Nephron progenitor cell (in vitro differentiated cells): ENCODE measurements at places on chromosomes 16 and 17.

DNA sequence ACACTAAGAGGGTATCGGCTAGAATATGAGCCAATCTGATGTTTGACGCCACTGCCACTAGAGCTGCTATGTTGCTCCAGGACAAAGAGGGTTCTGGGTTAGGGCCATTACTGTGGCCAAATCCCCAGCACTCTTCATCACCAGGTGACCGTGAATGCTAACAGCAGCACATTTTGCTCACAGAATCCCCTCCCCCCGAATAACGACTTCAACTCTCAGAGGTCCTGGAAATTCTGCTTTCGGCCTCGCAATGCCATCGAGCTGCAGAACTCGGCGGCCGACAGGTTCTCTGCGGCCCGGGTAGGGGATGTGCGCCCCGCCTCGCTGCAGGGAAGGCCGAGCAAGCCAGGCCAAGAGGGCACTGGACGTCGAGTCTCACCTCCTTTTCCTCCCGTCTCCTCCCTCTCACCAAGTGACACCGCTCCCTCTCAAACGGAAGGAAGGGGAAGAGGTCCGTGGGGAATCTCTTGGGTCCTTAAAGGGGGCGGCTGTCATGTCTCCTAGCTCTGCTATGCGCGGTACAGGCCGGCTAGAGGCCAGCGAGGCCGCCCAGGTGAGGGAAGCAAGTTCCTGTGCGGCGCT, 31.9 kb downstream of the CDK5R1 start:
- DNase-seq: no peak
- no peaks in the 10 kb centered on the region for H3K27me3 ChIP-seq
- H3K27ac ChIP-seq: peak overlapping the region; percentile 85
- no peaks in the 10 kb centered on the region for H3K36me3 ChIP-seq
- peaks cover 72% of the 10 kb centered on the region for H3K4me1 ChIP-seq
- peak overlapping the region; percentile 81 for H3K4me3 ChIP-seq

- no peak overlapping the region for H3K27ac ChIP-seq
- no peak overlapping the region for H3K4me3 ChIP-seq
- no peaks in the 10 kb centered on the region for H3K36me3 ChIP-seq
- H3K27me3 ChIP-seq: no peaks in the 10 kb centered on the region
- no peak for DNase-seq
Observed at GRCh38 chr16:1444730-1445517, 568 bp upstream of the CCDC154 start.

- no peaks in the 10 kb centered on the region for H3K36me3 ChIP-seq
- H3K27ac ChIP-seq: no peak overlapping the region
- DNase-seq: no peak
- peaks cover 2% of the 10 kb centered on the region for H3K27me3 ChIP-seq
Observed at GRCh38 chr17:32527146-32527545, 40.4 kb downstream of the CDK5R1 start.

GRCh38 chr17:81913394-81914102, 2.3 kb upstream of the PCYT2 start:
- H3K27ac ChIP-seq: no peak overlapping the region
- DNase-seq: no peak
- H3K4me3 ChIP-seq: no peak overlapping the region
- peaks cover 6% of the 10 kb centered on the region for H3K27me3 ChIP-seq
- peaks cover 16% of the 10 kb centered on the region for H3K36me3 ChIP-seq

DNA sequence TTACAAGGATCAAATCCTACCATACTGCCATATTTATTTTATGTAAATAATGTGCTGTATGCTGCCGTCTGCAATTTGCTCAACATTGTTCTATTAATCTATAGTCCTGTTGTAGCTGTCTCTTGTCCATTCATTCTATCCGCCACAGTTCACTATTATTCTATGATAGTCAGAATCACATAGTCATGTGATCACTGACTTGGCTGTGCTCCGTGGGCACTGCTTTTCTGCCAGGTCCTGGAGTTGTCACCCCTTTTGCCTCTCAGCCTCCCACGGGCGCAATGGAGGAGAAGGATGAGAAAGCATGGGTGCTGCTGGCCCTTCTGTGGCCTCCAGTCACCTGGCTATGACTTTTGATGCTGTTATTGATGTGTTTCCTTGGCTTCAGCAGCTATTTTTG, 37.3 kb upstream of the ANKFY1 start:
- no peak for DNase-seq
- H3K27ac ChIP-seq: no peak overlapping the region
- no peaks in the 10 kb centered on the region for H3K27me3 ChIP-seq
- H3K36me3 ChIP-seq: peaks cover 49% of the 10 kb centered on the region
- no peak overlapping the region for H3K4me3 ChIP-seq

DNA sequence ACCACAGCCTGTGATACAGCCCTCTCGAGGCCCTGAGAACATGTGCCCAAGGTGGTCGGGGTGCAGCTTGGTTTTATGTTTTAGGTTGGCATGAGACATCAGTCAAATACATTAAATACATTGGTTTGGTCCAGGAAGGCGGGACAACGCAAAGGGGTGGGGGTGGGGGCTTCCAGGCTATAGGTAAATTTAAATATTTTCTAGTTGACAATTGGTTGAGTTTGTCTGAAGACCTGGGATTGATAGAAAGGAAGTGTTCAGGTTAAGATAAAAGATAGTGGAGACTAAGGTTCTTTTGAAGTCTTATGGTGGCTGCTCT, 1.2 kb upstream of the ZKSCAN2 start:
- DNase-seq: no peak
- H3K4me3 ChIP-seq: peak overlapping the region; percentile 96
- H3K27me3 ChIP-seq: peaks cover 10% of the 10 kb centered on the region
- H3K4me1 ChIP-seq: peaks cover 46% of the 10 kb centered on the region
- H3K27ac ChIP-seq: peak overlapping the region; percentile 99

DNA sequence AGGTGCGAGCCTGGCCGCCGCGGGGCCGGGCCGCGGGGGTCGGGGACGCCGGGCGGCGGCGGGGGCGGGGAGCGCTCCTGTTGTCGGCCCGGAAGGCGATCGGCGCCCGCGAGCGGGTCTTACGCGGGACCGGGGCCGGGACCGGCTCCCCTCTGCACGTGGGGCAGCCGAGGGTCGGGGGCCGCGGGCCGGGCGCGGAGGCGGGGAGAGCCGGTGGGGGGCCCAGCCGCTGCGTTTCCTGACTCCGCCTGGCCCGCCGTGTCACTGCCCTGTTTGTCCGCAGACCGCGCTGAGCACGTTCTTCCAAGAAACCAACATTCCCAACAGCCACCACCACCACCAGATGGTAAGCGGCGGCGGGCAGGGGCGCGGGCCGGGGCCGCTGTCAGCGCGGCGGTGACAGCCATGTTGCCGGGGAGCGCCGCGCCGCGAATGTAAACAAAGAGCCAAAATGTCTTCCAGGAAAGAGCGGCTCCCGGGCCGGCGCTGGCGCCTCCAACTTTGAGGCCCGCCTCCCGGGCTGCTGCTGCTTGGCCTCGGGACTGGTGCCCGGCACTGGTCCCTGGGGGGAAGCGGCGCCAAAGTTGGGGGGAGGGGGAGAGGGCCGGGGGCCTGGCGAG, 586 bp downstream of the UBALD2 start:
- H3K36me3 ChIP-seq: peaks cover 16% of the 10 kb centered on the region
- peak overlapping the region; percentile 89 for H3K4me3 ChIP-seq
- H3K27me3 ChIP-seq: peaks cover 7% of the 10 kb centered on the region
- H3K4me1 ChIP-seq: peaks cover 61% of the 10 kb centered on the region
- peak; percentile 73 for DNase-seq

- no peak for DNase-seq
- H3K27ac ChIP-seq: no peak overlapping the region
- H3K4me1 ChIP-seq: no peaks in the 10 kb centered on the region
Observed at GRCh38 chr16:24409045-24409444, 130.3 kb upstream of the RBBP6 start.

GRCh38 chr17:31538080-31538762, 146.7 kb downstream of the RAB11FIP4 start:
- peaks cover 30% of the 10 kb centered on the region for H3K4me1 ChIP-seq
- no peaks in the 10 kb centered on the region for H3K36me3 ChIP-seq
- no peak overlapping the region for H3K27ac ChIP-seq
- no peak for DNase-seq
- no peak overlapping the region for H3K4me3 ChIP-seq

- H3K27ac ChIP-seq: no peak overlapping the region
- H3K4me1 ChIP-seq: peaks cover 28% of the 10 kb centered on the region
- peaks cover 64% of the 10 kb centered on the region for H3K27me3 ChIP-seq
- no peak overlapping the region for H3K4me3 ChIP-seq
Observed at GRCh38 chr17:497241-498034, 144.8 kb upstream of the RPH3AL start.

DNA sequence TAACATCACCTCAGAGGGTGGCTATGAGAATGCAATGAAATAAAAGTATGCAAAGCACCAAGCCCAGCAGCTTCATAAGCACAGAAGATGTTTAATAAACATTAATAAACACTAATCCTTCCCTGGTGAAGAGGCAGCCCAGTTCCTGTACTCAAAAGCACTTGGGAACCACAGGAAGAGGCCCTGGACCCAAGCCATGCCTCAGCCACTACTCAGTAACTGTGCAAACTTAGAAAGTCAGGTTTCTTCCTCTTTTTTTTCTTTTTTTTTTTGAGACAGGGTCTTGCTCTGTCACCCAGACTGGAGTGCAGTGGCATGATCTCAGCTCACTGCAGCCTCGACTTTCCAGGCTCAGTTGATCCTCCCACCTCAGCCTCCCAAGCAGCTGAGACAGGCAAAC, 5.3 kb downstream of the ARHGAP17 start:
- H3K36me3 ChIP-seq: peaks cover 33% of the 10 kb centered on the region
- H3K4me1 ChIP-seq: peaks cover 64% of the 10 kb centered on the region
- no peak overlapping the region for H3K4me3 ChIP-seq

DNA sequence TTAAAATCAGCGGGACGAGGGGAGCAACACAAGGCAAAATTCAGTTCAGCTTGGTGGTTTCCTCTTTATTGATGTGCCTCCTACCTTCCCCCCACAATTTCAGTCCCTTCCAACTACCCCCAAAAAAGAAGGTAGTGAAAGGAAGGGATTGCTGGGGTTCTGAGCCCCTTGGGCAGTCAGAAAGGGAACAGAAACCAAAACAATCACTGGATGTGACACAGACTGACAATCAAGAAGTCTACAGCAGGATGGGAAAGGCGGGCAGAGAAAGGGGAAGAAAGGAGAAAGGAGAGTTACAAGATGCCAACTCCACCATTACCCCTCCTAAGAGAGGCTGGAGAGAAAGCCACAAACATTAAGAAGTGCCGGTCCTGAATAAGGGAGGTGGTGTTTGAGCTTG, 1.1 kb upstream of the PHF23 start:
- peak overlapping the region; percentile 98 for H3K4me3 ChIP-seq
- no peak for DNase-seq
- peaks cover 55% of the 10 kb centered on the region for H3K4me1 ChIP-seq
- no peaks in the 10 kb centered on the region for H3K27me3 ChIP-seq

DNA sequence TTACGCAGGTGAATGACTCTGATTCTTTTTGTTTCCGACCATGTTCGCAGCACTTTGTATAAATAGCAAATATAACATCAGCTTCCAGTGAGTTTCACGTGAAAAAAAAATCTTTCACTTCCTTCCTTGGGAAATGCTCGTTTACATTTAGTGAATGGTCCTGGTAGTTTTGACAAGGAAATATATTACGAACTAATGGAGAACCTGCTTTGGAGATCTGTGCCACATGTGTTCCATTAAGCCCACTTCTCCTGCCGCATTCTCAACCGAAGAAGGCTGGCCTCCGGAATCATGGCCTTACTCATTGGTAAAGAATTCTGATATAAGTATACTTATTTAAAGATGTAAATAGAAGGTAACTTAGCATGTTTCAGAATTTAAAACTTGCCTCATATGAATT, 3.6 kb downstream of the CRAMP1 start:
- H3K27me3 ChIP-seq: peaks cover 16% of the 10 kb centered on the region
- H3K27ac ChIP-seq: no peak overlapping the region
- peak overlapping the region; percentile 87 for H3K4me3 ChIP-seq

DNA sequence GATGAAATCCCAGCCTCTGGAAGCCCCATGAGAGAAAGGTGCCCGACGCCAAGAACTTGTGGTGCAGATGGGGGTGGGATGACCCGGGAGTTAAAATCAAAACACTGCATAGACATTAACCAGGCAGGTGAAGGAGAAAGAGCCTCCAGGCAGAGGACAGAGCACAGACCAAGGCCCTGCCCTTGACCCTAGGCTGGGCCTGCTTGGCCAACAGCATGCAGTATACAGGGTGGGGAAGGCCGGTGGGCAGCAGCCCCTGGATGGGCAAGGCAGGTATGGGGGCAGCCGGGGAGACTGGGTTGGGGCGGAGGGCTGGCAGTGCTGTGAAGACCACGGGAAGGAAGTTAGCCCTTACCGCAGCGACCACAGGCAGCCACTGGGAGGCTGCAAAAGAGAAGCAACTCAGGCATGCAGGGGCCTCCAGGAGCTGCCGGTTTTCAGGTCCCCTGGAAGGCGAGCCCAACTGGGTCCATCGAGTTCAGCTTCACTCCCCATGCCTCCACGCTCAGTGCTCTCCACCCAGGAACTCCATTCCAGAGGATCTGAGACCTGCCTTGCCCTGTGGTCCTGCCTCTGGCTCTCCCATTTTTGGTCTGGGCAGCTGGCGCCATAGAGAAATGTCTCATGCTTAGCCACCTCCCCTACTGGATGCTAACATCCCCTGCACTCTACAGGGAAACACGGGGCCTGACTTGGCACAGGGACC, 81.2 kb downstream of the C16orf95 start:
- DNase-seq: peak; percentile 26
- peaks cover 4% of the 10 kb centered on the region for H3K36me3 ChIP-seq

- H3K27me3 ChIP-seq: peaks cover 7% of the 10 kb centered on the region
- H3K36me3 ChIP-seq: peaks cover 16% of the 10 kb centered on the region
- H3K4me1 ChIP-seq: peaks cover 97% of the 10 kb centered on the region
- H3K27ac ChIP-seq: no peak overlapping the region
- DNase-seq: no peak
Observed at GRCh38 chr17:14318918-14319205, 18.0 kb downstream of the HS3ST3B1 start.

DNA sequence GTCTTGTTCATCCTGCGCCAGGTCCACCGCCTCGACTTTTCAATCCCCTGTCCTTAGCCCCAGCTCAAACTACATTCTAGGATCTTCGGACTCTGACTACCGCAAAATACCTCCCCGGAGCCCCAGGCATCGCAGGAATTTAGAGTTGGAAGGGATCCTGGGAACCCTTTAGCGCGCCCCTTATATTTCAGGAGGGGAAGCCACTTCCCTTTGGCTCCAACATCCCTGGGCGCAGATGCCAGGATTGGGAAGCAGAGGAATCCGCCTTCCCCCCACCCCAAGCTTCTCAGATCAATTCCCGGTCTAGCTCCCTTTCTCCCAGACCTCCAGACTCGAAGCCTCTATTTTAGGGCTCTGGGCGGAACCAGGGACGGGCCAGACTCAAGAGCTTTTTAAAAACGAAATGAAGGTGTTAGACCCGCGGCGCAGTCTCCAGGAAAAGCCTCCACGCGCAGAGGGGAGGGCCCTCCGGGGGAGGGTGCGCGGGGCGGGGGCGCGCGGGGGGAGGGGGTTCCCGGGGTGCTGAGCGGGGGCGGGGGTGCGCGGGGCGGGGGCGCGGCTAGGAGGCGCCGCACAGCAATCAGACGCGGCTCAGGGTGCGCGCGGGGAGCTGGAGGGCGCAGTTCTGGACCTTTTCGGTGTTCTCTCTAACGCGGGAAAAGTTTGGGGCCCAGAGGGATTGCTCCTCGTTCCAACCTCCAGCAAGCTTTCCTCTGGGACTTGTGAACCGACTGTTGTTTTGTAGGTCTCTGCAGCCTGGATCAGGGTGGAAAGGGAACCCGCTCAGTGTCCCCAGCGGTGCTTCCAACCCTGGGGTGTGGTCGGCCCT, 1.6 kb downstream of the AHSP start:
- H3K27ac ChIP-seq: no peak overlapping the region
- peak overlapping the region; percentile 78 for H3K4me3 ChIP-seq
- peaks cover 13% of the 10 kb centered on the region for H3K4me1 ChIP-seq
- H3K27me3 ChIP-seq: peaks cover 19% of the 10 kb centered on the region
- no peaks in the 10 kb centered on the region for H3K36me3 ChIP-seq
